ENCODE measurements at places on chromosomes 2 and 18.

GRCh38 chr2:15776629-15776919, 163.8 kb upstream of the MYCN start:
- no peak for DNase-seq

DNA sequence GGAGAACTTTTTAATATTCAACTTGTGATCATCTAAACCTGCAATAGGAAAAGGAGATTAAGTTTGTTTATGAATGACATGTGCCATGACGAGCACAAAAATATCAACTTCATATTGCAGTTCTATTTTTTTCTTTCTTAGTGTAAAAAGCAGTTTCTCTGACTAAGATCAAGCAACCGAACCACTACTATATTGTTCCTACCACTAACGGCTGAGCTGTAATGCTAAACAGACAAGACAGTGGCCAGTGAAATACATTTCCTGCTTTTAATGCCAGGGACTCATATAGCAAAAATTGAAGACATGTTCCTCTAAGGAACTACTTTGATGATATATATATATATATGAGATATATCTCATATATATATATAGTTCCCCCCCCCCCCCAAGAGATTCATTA, 1705.6 kb upstream of the TMEFF2 start:
- no peak for DNase-seq

- DNase-seq: peak; percentile 28
Observed at GRCh38 chr2:9753276-9753600, 90.0 kb upstream of the TAF1B start.

DNA sequence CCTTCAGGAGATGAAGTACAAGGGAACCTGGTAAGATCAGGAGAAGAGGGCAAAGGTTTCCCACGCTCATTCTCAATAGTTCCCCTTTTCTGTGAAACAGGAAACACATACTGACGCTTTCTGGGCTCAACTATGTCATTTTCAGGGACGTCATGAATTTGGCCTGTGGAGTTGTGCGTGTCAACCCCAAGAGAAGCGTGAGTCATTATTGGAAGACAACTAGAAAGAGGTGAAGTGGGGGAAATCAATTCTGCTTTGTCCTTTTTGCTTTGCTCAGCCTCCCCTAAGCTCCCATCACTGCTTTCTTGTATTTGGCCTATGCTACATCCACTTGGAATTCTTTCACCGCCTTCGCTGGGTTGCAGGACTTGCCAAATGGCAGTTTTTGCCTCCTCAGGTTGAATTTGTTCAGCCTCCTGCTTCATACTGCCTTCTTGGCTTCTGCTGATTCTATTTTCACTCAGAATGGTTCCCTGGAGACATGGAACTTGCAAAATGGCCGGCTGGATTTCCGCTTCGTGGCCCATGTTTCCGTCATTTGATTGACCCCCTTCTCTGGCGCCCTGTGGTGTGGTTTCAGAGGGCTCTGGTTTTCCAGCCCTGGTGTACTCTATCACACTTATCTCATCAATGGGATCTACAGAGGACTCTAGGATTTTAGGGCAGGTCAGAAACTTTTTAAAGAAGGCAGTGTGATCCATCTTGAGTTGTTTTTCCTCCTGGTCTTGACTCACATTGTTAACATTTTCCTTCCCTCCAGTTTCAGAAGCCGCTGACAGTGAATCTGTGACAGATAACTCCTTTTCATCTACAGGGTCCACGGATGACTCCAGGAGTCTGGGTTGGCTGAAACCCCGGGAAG, 93.3 kb downstream of the ALPK2 start:
- DNase-seq: no peak

DNA sequence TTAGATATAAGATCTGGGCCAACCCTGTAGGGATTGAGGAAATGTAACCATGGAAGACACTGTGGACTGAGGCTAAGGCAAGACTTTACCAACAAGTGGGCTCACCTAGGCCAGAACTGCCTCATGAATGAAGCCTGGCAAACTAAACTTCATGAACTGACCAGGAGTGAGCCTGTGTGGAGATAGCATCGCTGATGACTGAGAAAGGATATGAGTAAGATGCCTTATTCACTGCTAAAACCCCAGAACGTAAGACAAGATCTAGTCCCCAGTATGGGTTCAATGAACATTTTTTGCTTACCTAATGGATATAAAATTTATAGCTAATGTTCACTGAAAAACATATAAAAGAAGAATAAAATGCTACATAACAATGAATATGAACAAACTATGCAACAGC, 399.8 kb downstream of the SATB2 start:
- DNase-seq: no peak

DNA sequence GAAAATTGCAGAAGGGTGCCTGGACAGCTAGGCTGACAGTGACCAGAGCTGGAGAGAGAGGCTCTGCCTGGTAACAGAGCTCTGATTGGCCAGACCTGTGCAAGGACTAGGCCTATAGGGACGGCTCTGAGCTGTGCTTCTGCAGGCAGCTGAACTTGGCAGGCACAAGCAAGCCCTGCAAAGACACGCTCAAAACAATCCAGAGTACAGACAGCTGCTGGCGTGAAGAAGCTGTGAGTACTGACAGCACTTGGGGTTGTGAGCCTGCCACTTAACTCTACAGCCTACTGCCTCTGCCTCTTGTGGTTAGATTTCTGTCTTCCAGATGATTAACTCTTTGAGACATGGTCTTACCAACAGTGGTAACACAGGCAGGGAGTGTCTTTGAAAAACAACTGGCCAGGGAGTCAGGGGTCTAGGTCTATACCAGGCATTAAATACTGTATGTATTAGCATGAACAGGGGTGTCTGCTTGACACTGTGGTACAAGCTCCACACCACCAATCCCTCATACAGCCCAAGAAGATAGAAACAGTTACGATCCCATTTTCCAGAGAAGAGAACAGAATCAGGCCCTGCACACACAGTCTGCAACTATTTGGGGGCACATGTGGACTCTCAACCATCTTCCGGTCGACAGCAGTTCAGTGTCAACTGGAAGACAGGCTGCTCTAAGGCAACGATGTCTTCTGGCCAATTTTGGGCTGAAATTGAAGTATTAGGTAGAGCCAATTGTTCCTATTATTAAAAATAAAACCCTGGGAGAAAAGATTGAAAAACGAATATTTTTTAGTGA, 568.4 kb downstream of the TNS1 start:
- DNase-seq: no peak

DNA sequence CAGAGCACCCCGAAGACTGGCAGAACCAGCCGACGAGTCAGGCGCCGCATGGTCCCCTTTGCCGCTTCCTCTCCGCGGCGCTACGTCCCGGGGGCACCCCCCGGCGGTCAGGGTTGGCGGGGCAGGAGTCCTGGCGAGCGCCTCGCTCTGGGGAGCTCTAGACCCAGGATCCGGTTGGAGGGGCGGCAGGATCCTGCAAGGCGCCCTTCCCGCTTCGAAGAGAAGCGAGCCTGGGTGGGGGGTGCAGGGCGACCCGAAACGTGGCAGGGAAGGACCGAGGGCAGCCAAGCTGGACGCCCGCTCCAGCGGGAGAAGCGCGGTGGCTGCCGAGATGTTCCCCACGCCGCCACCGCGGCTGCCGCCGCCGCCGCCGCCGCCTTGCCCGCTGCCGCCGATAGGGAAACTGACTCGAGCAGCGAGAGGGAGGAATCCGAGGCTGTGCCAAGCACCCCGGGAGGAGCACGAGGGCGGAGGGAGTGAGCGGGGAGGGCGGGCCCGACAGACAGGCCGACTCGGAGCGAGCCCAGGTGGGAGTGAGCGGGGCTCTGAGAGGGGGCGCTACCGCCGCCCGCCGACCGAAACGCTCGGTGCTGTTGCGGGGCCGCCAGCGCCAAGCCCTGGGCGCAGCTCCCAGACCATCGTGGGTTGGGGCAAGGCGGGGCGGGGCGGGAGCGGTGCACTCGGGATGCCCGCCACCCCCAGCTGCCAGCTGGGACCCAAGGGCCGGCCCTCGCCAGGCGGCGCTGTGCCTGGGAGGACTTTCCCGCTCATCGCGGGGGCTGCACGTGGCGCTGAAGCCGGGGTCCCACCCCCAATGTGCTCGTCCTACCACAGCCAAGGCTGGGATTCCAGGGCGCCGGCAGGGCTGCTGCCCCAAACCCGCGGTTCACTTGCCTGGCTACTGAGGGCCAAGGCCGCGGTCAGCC, at the start of gene GALNT14:
TSS of gene GALNT14 (minus strand) at position 404 of the 926 bp plus-strand sequence. CDS start at position 50, 354 bp downstream.
- DNase-seq: peak; percentile 16

DNA sequence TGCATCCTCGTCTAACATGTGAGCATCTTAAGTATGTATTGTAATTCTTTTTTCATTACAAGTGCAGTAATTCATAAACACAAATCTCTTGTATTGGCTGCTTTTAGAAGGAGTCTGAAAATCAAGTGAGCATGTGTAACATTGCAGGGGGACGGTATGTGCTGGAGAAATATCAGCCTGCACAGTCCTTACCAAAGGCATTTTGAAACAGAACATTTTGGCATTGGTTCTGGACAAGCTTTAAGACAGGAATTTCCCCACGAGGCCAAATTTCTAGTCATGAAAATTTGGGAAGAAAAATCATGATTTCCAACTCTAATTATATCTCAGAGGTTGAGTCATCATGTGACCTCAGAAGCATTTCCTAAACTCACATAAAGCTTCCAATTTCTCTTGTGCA, 24.7 kb upstream of the NRP2 start:
- no peak for DNase-seq

All from stimulated activated CD4-positive, alpha-beta T cell treated with anti-CD3 and anti-CD28 coated beads, Interleukin-15, amount 100 ng/mL, for 1 hour (primary cell).